ENCODE measurements at places on chromosomes 16 and 17.

DNA sequence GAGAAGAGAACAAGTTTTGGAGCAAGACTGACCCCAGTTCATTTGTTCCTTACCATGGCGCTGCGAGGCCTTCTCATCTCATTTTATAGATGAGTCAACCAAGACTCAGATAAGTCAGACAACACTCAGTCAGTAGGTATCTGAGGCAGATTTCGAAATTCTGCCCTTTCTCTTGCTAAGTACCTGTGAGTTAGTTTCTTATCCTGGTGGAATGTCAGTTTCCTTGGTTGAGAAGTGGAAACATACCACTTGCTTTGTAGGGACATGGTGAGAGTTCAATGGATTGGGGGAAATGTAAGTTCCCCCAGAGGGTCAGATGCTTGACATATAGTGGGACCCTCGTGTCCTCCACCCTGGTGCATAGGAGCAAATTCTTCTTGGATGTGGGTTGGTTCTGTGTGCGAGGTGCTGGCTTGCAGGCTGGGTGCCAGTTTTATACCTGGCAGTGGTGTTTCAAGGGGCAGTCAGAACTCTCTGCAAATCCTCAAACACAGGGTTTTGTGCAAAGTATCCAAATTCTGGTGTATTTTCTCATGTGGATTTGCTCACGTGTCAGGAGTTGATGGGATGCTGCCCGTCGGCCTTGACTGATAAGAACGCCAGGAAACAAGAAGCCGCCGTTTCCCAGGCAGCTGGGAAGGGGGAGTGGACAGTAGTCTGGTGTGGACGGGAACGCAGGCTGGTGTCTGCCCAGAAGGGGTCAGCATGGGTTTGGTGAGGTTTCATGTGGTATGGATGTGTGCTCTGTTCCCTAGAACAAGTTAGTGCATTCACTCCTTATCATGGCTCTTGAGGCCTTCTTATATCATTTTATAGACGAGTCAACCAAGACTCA is 61.1 kb upstream of the CIBAR2 start:
- DNase-seq, result no peak

GRCh38 chr17:37368577-37368976 is 7.2 kb upstream of the C17orf78 start:
- no peak for DNase-seq

DNA sequence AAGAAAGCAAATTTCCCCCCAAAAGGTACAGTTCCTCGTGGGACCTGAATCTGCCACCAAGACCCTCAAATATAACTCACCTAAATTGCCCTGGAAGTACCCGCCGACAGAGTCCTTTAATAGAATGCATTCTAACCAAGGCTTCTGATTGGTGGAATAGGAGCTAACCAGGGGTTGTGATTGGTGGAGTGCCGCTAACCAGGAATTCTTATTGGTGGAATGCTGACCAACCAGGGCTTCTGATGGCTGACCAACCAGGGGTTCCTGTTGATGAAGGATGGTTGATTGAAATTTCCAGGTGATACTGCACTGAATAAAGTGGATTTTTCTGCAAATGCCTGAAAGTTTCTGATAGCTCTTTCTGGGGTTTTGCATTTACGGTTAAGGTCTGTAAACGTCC is 6.5 kb downstream of the TFAP4 start:
- no peak for DNase-seq

DNA sequence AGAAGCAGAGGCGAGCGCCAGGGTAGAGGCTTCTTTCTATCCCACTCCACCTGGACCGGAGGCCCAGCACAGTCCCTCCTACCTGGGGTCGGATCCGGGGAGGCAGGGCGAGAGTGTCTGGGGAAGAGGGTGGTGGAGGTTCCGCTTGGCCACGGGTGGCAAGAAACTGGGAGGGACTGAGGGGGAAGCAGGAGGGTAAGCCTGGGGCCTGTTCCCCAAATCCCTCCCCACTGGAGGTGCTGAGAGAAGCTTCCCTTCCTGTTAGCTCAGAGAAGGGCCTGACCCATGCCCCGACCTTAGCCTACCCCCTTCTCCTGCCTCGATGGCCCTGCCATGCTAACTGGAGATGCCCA is 1.8 kb upstream of the TPPP3 start:
- DNase-seq, result no peak

DNA sequence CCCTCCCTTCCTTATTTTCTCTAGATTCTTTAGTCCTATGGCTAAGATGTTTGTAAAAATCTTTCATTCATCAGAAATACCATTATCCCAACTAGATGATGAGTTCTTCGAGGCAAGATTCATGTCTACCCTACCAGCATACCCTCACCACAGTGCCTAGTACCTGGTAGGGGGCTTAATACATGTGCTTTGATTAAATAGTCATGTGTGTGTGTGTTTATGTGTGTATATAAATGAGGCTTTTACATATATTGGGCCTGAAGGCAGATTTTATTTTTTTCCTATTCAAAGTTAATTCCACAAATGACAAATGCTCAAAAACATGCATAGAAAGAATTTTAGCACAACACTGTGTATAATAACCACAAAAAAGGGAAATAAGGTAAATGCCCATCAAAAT is 193.0 kb upstream of the IRX3 start:
- no peak for DNase-seq

GRCh38 chr17:27651411-27652345 is 20.7 kb downstream of the LGALS9 start:
- DNase-seq, result peak; percentile 28

DNA sequence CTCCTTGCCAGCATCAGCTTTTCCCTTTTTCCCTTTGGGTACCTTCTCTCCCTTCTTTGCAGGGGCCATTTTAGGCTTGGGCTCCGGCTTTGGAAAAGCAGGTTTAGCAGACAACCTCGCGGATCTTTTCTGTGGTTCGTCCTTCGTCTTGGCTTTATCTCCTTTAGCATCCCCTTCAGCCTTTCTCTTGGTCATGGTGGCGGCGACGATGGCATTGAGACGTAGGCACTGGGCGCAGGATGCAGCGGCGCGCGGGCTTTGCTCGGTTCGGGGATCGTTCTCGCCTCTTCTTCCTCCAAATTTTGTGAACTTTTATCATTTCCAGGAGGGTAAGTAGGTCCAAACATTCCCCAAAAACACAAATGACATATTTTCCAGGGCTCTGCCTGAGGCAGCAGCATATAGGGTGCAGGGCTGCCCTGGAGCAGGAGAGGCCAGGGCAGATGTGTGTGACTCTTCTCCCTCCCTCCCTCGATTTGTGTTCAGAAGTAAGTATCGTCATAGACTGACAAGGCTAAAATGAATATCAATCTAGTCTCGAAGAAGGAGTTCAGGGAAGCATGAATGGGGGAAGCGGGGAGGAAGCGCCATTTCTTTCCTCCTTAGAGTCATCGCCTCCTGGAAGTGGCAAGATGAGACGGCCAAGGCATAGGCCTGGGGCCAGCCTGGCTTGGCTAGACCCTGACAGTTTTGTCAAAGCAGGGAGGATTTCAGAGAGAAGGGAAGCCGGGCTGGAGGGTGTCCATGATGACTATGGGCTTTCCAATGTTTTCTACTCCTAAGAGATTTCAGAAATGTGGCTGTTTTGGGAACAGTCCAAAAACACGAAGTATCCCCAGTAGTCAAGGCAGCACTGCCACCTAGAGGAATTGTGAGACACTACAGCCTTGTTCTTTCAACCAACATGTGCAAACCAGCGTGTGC is 13.2 kb downstream of the CHCT1 start:
- peak; percentile 60 for DNase-seq

DNA sequence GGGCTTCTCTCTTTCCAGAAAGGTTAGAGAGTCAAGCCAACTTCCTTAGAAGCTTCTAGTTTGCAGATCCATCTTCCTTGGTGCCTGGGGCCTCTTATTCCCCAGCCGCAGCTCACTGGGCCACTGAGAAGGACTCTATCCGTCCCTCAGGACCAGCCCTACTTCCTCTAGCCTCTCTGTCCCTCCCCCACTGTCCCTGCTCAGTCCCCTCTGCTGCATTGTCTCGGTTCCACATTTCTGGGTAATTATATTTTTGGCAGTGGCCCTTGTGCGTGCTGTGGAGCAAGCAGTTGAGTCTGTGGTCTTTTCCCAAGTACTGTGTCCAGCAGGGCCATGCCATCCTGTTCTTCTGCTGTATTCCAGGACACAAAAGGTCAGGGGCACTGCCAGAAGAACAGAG is 17.8 kb downstream of the IRX3 start:
- no peak for DNase-seq

- DNase-seq, result no peak
These were observed 359.6 kb upstream of the CCL2 start for GRCh38 chr17:33895491-33895890.

DNA sequence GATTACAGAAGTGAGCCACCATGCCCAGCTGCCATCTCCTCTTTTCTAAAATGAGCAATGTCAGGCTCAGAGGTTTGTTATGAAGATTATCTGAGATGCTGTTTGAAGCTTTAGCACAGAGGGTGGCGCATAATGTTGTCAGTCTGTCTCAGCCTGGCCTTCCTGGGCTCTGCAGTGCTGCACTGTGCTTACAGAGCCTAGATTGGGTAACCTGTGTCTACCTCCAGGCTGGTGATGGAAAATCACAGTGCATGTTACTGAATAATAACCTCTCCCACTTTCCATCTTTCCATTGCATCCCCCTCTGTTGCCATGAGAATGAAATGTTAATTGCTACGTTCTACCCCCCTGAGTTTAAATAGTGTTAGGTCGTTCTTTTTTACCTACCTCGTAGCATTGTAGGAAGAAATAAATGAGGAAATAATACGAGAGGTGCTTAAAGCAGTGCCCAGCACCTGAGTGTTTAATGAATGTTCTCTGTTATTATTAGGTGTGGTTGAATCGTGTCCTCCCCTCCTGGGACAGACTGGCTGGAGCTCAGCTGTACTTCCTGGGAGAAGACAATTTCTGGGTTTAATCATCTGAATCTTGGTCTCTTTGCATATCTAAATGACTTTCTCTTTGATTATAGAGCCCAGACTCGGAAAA is 6.2 kb downstream of the LDAF1 start:
- DNase-seq, result no peak

- no peak for DNase-seq
These were observed 17.8 kb downstream of the RGS9 start for GRCh38 chr17:65154770-65155589.

DNA sequence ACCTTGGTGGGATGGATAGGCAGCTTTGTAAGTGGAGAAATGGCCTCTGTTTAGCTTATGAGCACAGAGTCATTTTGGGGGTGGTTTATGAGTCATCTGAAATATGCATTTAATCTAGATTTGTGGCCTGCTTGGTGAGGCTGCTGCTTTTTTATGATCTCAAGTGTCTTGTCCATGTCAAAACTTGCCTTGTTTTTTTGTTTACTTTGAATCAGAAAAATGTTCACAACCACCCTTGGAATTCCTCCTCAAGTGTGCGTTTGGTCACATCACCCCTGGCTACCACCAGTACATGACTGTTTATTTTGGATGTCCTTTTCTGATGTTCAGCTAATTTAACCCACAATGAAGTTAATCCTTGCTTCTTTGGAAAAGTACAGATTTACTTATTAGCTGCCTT is 64.6 kb downstream of the FTO start:
- no peak for DNase-seq

DNA sequence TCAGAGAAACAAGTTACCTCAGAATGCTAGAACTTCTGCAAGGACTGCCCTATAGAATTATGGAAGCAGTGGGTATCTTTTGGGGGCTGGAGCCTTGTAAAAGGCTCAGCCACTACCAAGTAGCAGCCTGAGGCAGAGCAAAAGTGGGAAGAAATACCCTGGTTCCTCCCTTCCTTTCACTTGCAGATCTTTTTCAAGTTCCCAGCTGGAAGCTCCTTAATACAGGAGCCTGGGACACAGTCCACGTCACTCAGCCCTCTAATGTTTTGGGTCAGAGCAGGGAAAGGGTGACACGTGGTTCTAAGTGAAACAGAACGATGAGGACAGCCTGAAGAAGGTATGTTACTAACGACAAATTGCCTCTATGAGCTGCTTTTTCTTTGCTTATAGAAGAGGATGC is 93.1 kb downstream of the CNTNAP4 start:
- DNase-seq, result no peak

DNA sequence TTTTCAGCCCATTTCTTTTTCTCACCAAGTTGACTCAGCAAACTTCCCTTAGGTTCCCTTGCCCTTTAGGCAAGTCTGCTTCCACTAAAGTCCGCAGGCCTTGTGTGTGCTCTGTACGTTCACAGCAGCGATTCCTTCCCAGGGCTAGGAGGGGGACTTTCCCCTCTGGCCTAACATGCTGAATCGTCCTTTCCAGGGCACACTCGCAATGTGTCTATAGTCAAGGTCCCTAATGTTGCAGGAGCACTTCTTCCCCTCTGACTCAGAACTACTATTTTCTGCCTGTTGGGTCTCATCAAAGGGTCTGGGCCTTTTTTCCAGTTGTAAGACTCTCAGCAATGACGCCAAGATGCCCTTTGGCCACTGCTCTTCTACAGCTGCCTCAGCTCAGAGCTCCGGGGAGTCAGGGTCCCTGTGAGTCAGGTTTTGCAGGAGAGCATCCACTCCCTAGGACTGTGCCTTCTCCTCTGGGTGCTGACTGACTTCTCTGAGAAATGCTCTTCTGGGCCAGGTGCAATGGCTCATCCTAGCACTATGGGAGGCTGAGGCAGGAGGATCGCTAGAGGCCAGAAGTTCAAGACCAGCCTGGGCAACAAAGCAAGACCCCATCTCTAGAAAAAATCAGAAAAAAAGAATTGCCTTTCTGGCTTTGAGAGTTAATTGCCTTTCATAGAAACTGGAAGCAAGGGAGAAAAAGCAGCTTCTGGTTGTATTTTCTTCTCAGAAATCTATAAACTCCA is 64.4 kb upstream of the TBX2 start:
- DNase-seq, result no peak

DNA sequence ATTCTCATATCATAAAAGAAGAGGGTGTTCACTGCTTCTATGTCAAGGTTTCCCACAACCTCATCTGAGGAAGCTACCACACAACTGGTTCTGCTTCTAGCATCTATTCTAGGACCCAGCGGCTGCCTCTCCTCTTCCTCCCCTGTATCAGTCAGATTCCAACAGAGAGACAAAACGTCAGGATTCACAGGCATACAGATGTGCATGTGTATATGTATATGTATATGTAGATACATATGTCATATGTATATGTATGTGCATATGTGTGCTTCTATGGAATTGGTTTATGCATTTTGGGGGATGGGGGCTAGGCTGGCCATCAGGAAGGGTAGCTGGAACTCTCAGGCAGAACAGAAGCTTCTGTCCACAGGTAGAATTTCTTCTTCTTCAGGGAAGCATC is 37.4 kb upstream of the NLRP1 start:
- no peak for DNase-seq

Measured in NCI-H146 (cell line).